Cerebellum (tissue), 4 donors: ENCODE measurements at places on chromosomes 2 and 18. TPM values are rescaled to one million over a fixed set of nuclear protein-coding genes. Genes with fewer than 3 reads are reported as not detected.

DNA sequence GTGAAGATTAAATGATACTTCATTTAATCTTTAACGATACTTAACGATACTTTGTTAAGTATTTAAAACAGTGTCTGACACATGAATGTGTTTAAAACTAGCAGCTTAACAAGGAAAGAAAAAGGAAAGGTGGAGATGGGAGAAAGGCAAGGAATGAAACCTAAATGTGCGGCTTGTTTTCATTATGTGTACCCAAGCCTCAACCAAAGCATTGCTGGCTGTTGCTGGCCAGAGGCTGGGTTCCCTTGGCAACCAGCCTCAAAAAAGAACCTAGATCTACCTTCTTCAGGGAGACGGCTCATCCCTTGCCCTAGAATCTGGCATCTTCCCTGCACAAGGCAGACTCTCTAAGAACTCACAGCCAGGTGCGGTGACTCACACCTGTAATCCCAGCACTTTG, 13.8 kb upstream of the PCBP1 start:
- DNase-seq: no peak

- no peak for DNase-seq
Observed at GRCh38 chr2:218983263-218983933, 1.6 kb downstream of the FEV start.

GRCh38 chr2:132403146-132403545, 13.5 kb upstream of the GPR39 start:
- no peak for DNase-seq

DNA sequence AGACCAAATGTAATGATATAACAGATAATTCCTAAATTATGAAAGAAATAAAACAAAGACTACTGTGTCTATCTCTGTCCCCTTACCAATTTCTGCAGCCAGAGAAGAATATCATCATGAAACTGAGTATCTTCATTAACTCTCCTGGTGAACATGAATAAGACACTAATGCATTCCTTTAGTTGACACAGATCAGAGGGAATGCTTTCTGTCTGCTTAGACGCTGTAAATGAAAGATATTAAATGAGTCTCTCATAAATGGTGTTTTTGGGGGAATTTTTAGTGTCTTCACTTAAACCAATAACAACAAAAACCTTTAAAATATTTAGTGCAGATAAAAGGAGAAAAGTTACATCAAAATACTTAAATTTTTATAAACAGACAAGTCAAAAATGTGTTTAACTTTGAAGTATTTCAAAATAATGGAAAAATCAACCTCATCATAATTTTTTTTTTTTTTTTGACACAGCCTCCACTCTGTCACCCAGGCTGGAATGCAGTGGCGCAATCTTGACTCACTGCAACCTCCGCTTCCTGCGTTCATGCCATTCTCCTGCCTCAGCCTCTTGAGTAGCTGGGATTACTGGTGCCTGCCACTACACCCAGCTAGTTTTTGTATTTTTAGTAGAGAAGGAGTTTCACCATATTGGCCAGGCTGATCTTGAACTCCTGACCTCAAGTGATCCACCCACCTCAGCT, 16.0 kb downstream of the EPG5 start:
- no peak for DNase-seq

GRCh38 chr2:96604104-96604503, 34.0 kb downstream of the KANSL3 start:
- DNase-seq: no peak

The TRIP12 gene
- total RNA-seq: 206 TPM

- no peak for DNase-seq
Observed at GRCh38 chr2:23482607-23483006, 97.6 kb downstream of the KLHL29 start.
